Umbilical cord (tissue), 2 donors: ENCODE measurements at places on chromosomes 5 and 9.

DNA sequence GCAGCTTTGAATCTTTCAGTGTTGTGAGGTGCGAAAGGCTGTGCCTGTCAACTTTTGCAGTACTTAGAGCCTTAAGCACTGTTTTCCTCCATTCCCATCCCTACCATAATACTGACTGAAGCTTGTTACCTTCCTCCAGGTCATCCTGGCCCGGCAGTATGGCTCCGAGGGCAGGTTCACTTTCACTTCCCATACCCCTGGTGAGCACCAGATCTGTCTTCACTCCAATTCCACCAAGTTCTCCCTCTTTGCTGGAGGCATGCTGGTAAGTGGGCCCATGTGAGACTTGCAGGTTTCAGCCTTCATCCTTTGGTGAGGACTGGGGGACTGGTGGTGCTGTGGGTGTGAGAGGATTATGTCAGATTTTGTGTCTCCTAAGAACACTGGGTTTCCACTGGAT lies 1.5 kb downstream of the TMED9 start:
- DNase-seq, result no peak

DNA sequence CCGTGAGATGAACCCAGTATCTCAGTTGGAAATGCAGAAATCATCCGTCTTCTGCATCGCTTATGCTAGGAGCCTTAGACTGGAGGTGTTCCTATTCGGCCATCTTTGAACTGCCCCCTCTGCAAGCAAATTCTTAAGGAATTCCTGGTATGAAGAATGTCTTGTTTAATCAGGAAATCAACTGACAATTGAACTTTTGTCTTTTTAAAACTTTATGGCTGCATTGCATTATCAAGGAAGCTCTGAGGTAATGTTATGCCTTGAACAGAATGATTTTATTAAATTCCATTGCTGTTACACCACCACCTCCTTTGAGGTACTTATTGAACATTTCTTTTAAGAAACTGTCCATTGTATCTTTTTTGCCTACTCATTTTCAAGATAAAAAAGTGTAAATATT lies 1915.7 kb upstream of the CDH9 start:
- no peak for DNase-seq

DNA sequence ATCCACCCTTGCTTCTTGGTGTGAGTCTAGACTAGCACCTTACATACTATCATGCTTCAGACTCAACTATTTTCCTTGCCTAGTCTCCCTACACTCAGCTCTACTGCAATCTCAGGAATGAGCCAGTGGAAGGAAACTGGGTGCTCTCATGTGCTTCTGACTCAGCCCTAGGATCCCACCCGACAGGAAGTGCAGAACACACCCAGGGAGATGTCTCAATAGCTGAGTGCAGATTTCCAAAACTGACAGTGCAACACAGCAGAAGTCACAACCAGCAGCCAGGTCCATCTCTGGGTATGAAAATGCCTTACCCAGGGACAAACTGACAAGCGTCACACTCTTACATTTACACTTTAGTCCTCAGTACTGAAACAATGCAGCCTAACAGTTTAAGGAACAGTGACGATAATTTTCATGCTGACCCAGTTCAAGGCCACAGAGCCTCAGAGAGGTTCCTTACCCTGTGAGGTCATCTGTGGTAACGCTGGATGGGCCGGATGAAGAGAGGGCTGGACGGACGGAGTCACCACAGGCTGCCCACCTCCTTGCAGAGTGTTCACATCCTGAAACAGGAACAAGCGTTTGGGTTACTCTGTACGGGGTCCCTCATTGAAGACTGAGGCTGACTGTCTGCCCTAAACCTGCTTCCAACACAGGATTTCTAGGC lies 33.0 kb downstream of the FKBP15 start:
- peak; percentile 26 for DNase-seq

DNA sequence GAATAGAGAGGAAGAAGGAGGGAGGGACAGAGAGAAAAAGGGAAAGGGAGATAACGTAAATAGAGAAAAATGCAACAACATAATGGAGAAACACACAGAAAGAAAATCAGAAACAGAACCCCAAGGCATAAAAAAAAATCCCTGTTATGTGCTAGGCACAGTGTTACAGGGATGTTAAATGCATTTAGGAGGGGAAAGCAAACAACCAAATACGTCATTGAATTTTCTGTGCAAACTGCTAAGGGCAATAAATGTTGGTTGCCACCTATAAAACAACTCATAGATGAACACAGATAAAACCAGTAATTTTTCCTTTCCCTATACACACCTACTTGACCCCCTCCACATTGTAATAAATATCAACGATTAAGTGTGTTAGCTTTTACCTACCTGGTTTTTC lies 51.3 kb upstream of the ASTN2 start:
- no peak for DNase-seq

GRCh38 chr5:175688352-175689146 lies 30.7 kb downstream of the HRH2 start:
- DNase-seq, result no peak

GRCh38 chr9:121278477-121279261 lies 10.7 kb downstream of the GSN start:
- peak; percentile 99 for DNase-seq

DNA sequence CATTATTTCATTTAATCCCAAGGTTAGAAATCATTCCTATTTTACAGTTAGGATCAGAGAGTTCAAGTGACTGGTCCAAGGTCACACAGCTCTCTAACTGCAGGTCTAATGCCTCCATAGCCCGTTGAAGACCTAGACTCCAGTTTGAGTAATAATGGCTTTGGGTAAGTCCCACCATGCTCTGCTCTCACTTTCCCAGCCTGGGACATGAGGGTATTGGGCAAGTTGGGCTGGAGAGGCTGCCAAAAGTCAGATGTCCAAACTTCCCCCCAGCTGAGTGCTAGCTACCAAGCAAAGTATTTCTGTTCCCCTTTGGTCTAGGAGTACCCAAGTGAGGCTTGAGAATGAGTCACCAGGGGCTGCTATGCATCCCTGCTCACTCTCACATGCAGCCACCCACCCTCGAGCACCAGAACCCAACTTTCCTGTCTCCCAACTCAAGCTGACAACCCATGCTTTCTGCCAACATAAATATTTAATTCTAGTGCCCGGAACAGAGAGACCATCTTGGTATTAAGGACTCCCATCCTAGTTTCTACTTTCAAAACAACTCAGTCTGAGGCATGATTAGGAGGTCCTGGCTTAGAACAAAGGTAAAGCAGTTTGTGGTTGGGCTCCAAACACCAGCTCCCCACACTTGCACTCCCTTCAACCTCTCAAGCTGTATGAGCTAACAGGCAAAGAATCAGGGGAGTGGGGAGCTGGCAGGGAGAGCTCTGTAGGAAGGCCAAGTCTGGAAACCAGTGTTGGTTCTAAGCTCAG lies 236.5 kb upstream of the TRIM32 start:
- DNase-seq, result peak; percentile 59

DNA sequence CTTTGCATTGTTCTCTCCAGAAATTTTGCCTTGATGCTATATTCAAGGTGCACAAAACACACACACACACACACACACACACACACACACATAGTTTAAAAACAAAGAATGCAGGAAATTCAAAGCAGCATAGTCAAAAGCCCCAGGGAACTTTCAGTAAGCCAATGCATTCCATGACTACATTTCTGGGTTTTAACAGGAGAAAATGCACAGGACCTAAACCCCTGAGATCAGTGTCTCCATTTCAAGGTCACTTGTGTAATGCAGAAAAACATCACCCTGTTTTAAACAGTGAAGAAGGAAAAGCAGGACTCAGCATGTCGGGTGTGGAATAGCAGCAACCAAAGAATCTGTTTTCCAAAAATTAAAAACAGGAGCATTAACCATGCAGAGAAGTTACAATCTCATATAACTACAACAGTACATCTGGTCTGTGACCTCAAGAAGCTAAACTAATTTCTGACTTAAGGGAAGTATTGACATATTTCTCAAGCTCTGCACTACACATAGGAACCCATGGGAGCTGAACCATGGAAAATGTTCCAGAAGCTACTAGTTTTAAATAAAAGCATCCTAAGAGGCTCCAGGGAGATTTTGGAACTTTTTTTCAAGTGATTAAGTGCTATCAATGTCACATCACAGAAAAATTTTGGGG lies 296.7 kb downstream of the HINT1 start:
- DNase-seq, result peak; percentile 75

DNA sequence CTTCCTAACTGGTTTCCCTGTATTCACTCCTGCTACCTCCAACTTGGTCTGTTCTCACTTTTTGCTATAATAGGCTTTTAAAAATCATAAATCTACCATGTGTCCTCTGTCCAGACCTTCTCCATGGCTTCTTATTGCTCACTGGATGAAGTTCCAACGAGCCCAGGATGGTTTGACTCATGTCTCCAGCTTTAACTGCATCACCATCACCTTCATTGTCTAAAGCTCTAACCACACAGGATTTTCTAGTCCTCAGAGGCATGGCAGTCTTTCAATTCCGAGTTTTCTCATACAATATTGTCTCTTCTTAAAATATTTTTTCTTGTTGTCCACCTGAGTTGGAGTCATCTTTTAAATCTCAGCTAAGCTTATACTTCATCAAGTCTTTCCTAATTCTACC lies 49.3 kb downstream of the PDCD1LG2 start:
- no peak for DNase-seq

- DNase-seq, result no peak
Measured at GRCh38 chr9:114291886-114292590, 30.9 kb upstream of the ORM1 start.

DNA sequence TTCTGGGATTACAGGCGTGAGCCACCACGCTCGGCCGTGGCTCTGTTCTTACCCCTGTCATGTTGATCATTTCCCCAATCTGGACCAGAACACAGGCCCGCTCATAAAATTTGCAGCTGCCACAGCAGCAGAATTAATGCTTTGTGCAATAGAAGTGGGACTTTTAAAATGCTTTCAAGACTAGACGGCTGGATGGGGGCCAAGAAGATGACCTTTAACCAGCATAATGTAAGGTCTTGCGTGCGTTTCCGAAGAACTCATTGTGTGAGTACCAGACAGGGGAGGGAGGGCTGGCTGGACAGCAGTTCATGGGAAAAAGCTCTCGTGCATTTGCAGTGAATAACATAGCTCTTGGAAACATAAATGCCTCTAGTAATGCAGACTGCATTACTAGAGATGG lies 3.5 kb upstream of the WDR38 start:
- DNase-seq, result peak; percentile 54

GRCh38 chr5:178672630-178673029 lies 45.8 kb upstream of the CLK4 start:
- DNase-seq, result no peak

GRCh38 chr5:158390577-158390976 lies 531.6 kb upstream of the CLINT1 start:
- no peak for DNase-seq

DNA sequence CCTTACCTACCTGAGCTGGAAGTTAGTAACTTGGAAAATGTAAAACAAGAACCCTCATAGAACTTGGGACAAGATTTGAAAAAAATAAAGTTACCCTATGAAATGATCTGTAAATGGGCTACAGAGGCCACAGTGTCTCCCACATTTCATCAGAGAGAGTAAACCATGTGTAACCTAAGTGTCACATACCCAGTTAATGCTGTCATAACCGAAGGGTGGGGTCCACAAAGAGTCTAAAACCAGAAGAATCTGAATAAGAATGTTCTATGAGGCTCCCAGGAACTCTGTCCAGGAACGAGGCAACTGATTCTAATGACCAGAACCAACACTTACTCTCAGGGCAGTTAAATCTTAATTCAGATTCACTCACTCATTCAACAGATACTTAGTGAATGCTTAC lies 1.0 kb upstream of the FAM13B start:
- no peak for DNase-seq

DNA sequence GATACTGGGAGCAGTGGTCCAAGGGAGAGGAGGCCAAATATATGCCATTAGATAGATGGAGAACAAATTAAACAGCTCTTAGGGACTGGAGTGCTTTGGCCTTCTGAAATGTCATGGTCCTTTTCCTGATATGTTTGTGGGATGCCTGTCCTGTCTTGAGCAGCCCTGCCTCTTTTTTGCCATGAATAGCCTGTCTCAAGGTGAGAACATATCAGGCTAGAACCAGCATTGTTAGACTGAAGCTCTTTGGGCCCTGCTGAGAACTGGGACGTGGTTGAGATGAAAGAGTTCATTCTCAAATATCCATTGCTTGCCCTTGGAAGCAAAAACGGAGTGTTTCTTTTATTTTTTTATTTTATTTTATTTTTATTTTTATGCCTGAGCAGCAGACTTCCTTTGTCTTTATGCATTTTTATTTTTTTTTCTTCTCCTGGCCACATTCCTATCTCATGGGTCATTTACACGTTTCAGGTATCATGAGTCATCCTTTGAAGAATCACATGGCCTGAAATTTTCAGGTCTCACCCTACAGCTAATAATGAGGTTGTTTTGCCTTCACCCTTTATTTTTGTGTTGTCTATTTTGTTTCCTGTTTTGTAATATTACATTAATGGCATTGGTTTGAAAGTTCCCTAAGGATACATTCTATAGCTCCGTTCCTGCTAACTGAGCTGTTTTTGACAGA lies 371.4 kb downstream of the PSAT1 start:
- peak; percentile 26 for DNase-seq

DNA sequence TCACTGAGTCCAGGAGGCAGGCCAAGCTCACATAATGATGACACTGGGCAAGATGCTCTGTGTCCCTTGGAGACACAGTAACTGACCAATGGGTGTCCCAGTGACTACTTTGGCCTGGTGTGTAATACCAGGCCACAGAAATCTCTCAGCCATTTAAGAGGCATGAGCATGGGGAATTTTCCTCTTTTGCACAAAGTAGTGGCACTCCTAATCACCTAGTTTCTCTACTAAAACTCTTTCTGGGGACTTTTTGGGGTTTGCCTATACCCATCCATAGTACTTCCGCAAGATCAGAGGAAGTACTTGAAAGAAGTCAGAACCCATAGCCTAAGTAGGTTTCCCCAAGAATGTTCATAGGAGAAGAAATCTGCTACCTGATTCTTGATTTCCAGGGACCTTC lies 161.9 kb downstream of the ARSB start:
- no peak for DNase-seq

DNA sequence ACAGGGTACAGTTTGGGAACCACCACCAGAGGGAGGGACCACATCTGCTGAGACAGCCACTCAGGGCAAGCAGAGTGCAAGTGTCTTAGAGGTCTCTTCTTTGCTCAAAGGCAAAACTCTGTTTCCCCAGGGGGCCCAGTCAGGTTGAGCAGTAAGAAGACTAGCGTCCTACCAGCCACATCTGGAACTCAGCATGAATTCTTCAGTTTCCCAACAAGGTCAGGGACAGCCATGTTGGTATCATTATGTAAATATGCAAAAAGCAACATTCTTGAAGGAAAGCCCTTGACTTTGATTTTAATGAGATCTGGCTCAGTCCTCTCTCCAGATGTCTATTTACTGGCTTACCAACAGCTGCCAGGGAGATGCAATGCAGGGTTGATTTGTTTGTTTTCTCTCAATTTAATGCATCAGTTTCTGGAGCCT lies 46.7 kb downstream of the TGFBI start:
- DNase-seq, result no peak

DNA sequence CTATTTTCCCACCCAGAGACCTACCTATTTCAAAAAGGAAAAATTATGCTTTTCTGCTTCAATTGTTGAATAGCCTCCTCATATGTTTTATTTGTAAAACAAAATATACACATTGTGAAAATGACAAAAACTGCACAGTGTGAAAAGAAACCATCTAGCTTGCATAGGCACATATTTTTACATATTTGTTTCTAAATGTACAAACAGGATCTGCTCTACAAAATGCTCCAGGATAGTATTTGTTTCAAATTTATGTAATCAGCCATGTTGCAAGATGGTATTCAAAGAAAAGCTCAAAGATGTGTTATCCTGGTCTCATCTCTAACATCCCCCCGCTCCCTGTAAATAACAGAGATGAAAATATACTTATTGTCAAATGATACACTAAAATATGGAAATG lies 366.1 kb upstream of the MPDZ start:
- no peak for DNase-seq
